NB4 (cell line): ENCODE measurements at places on chromosomes 1 and 21.

GRCh38 chr1:62800825-62801306, 16.9 kb downstream of the ATG4C start:
- peak; percentile 59 for DNase-seq

DNA sequence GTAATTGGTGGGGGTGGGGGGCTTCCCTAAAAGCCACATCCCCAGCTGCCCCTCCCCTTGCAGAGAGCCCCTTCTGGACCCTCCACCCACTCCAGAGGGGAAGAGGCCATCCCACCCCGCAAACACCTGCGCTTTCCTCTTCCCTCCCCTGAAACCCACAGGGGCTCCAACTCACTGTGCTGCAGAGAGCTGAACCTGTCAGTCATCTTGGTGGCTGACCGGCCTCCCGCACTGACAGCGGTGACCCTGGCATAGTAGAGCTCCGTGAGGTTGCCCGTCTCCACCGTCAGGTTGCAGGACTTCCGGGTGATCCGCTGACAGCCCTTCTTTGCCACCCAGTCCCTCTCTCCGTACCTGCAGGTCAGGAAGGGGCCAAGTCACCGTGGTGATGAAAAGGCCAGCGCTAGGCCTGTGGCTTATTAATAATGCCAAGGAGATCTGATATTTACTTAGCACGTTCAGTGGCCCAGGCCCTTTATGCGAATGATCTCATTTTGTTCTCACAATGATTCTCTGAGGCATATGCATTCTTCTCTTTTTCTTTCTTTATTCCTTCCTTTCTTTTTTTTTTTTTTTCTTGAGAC, 5.9 kb downstream of the IL22RA1 start:
- DNase-seq = no peak

DNA sequence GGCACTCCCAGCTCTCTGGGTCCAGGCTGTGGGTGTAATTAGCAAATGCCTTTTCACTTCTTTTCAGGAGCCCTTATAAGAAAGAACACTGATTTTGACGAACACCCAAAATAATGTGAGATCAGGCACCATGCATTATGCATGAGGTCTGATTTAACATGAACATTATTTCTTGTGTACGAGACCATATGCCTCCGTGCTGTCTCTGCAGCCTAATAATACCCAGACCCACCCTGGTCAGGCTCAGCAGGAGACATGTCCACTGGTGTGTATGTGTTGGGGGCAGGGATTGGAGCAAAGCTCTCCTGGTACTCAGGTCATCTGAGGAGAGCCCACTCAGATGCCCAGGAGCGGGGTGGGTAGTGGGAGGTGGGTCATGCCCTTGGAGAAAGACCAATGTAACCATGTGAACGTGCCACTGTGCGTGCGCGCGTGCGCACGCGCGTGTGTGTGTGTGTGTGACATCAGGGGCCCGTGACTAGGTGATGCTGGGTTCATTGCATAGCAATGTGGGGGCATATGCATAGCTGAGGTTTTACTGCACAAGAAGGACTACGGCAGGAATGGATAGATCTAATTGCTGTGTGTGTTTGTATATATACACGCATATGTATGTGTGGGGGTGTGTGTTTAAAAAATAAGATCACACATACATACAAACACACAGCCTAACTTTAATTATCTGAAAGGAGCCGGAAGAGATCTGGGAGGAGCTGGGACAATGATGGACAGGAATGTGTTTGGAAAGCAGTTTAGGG, 7.1 kb downstream of the POU3F1 start:
- DNase-seq = no peak

DNA sequence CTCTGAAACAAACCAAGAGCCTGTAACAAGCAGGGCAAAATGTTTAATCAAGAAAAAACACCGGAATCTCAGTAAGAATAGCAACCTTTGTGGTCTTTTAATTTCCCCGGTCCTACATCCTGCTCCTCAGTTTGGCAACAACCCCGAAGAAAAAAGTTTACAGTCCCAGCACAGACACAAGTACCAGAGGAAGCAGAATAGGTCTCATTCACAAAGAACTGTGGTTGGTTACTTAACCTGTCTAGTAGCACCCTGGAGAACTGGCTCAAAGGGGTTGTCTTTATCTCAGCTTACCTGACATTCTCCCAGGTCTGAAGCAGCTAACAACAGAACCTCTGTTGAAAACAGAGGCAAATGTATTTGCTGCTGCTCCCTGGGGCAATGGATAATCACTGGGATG, 399.3 kb downstream of the AJAP1 start:
- no peak for DNase-seq

GRCh38 chr1:217134857-217135568, 411.8 kb upstream of the ESRRG start:
- no peak for DNase-seq

DNA sequence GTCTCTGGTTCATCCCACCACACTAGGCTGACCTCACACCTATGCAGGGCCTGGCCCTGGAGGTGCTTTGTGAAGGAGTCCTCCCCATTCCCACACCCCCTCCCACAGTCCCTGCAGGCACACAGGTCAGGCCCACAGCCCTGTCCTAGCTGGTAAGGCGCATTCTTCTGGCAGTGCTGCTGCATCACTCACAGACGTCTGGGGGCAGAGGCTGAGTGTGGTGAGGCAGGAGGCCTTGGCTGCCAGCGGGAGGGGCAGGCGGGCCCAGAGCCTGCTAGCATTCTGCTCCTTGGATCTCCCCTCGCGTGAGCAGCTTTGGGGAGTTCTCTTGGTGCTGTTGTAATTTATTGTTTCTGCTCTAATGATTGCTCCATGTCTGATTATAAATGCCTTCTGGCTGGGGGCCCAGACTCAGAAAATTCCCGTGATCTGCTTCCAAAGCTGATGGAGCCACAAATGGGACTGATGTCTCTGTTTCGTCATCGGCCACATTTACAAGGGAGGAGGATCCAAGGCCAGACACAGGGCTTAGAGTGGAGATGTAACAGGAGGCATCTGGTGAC, 62.9 kb downstream of the TRABD2B start:
- no peak for DNase-seq

- no peak for DNase-seq
These were observed 288.6 kb downstream of the HHAT start for GRCh38 chr1:210617293-210617692.

DNA sequence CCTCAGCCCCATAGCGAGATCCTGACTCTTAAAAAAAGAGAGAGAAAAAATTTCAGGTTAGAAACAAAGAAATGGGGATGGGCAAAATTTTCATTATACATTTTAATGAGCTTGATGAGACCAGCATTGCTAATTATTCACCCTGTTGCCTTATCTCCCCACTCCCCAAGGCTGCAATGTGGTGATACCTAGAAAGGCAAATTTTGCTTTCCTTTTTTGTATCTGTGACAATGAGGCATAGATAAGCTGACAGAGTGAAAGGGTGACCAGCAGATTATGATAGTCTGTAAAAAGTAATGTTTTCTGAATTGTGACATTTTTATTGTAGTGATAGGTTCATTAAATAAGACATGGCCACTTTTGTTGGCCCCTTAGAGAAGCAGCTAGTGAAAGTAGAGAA, 12.9 kb downstream of the SRRM1 start:
- no peak for DNase-seq

DNA sequence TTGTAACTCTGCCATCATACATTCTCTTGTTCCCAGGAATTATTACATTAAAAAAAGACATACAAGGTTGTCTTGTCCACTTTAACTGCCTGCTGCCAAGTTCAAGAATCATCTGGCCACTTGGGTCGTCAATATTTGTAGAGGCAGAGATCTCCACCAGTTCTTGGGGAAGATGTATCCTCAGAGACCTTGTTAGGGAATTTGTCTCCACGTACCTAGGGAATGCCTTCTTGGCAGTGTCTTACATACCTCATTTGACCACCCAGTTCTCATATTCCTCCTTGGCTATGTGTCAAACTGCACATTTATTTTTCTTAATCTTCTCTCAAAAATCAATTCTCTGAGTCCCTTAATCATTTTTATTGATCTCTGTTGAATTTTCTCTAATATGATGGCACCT, 266.0 kb downstream of the SPATA17 start:
- DNase-seq = no peak

GRCh38 chr1:229185963-229186362, 84.9 kb upstream of the RAB4A start:
- no peak for DNase-seq

DNA sequence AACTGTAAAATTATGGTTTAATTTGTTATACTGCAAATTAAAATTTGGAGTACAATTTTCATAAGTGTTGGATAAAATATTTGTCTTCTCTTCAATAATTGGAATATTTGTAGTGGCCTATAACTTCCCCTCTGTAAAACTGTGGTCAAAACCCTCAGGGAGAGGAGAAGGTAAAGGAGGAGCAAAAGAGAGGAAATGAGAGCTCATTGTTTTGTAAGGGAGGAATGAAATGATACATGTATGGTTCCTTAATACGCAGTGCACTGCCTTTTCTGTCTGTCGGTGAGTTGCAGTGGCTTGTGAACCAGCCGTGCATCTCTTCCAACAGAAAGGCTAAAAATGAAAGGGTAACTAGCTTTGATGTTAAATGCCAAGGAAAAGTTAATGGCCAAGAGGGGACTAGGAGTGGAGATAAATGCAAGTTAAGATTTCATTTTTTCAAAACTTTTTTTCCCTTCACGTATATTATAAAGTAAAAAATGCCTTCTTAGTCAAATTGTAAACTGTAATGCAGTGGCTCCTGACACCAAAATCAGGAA, 26.4 kb downstream of the LRRC8D start:
- peak; percentile 69 for DNase-seq

DNA sequence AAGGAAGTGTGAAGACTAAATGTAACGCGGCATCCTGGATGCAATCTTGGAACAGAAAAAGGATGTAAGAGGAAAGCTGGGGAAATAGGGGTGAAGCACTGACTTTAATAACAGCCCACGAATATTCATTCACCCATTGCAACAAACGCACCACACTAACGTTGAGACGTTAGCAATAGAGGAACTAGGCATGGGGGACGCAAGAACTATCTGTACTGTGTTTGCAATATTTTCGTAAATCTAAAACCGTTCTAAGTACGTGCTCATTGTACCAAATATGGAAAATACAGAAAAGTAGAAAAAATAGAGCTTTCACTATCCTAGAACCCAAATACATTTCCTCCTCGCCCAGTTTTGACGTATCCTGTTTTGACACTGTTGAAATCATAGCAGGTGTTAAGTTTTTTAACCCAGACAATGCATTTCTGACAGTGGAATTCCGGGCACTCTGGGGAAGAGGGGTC, 3.9 kb downstream of the LAPTM5 start:
- peak; percentile 67 for DNase-seq

- DNase-seq = no peak
These were observed 104.3 kb downstream of the EDEM3 start for GRCh38 chr1:184650177-184650866.

- DNase-seq = no peak
These were observed 31.3 kb downstream of the VTCN1 start for GRCh38 chr1:117179471-117179870.

DNA sequence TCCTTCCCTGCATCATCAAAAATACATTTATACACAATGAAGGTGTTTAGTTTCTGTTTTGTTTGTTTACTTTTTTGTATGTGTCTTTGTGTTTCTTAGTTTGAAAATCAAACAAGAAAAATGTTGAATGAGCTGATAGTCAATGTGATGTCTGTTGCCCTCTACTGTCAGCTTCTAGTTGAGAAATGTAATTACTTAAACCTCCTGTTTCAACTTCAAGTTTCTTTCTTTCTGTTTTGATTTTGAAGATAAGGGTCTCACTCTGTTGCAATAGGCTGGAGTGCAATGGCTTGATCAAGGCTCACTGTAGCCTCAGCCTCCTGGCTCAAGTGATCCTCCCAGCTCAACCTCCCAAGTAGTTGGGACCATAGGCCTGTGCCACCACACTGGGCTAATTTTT, 37.5 kb downstream of the SPTA1 start:
- DNase-seq = peak; percentile 37

DNA sequence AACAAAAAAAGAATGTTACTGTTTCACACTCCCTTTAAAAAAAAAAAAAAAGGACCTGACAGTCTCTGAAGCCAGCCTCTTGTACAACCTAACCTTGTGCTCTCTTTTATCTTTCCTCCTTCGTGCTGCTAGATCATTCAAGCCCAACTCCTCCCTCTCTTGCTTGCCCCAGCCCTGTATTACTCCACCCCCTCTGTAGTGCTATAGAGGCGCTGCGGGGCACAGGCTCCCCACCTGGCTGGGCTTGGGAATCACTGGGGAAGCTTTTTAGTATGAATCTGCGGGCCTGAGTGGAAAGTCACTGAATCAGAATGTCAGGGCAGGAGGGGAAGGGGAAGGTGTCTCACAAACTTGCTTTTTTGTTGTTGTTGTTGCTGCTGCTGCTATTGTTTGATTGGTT, 383.7 kb upstream of the CAMK1G start:
- no peak for DNase-seq

DNA sequence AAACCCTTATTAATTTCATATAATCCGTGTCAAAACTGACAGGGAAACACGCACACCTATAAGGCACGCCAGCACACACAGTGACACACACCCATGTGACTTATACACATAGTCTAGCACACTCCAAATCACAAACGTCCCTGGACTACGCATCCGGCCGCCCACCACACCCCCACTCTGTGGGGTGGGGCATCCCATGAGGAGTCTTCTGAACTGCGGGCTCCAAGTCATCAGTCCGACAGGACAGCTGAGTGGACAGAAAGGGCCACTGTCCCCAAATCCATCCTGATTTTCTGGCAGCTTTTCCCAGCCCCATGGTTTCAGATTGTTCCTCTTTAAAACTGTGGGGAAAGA, 829 bp downstream of the PEA15 start:
- peak; percentile 13 for DNase-seq

DNA sequence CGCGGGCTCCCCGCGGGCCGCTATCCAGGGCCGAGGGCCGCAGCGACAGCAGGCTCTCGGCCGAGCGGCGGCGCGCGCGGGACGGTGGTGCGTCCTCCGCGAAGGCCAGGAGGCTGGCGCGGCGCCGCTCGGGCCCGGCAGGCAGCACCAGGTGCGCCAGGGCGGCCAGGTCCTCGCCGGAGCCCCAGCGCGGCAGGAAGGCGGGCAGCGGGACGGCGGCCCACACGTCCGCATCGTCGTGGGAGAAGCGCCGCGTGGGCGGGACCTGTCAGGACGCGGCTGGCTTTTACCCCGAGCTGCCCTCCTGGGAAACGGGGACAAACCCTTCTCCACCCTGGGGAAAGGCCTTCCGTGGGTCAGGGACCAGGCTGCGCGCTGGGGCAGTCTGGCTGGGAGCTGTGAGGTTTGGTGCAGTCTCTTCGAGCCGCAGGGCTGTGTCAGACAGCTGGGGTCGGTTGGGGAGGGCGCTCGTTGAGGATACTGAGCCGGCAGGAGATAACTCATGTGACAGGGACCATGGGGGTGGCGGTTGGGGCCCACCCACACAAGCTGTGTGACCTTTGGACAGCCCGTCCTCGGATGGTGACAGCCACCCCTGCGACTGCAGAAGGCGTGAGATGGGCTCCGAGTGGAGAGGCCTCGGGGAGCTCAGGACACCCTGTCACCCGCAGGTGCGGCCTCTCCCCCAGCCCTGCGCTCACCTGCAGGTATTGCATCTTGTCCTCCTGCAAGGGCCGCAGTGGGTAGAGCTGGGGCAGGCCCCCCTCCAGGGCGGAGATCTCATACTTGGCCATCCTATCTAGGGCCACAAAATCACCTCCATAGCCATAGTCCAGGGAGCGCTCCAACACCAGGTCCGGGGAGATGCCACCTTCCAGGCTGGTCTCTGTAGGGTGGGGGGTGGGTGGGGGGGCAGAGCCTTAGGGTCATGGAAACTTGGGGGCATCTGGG, 6.0 kb downstream of the HES3 start:
- DNase-seq = no peak

- no peak for DNase-seq
These were observed 51.4 kb downstream of the YARS1 start for GRCh38 chr1:32765570-32766327.

GRCh38 chr1:156586323-156586722, 5.3 kb upstream of the NAXE start:
- no peak for DNase-seq

GRCh38 chr1:27394282-27394658, 1.8 kb downstream of the GPR3 start:
- no peak for DNase-seq

- no peak for DNase-seq
These were observed 73.9 kb downstream of the MORN1 start for GRCh38 chr1:2317230-2318065.
